PC-3 (cell line): ENCODE measurements at places on chromosomes 12 and 14.

DNA sequence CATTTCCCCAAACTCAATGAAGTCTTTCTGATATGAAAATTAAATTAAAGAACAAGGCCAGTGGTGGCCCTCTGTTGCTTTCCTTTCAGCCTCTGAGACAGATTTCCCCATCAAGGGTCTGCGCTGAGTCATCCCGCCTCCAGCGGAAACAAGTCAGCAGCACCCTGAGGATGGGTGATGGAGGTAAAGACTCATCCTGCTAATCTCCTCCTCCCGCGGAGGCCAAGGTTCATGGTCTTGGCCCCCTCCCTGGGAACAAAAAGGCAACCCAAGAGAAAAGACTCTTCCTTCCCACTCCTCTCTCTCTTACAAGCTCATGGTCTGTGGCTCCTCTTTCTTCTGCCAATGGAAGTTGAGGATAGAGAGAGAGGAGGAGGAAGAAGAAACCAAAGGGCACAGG lies 9.0 kb upstream of the NUMB start:
- DNase-seq: no peak

DNA sequence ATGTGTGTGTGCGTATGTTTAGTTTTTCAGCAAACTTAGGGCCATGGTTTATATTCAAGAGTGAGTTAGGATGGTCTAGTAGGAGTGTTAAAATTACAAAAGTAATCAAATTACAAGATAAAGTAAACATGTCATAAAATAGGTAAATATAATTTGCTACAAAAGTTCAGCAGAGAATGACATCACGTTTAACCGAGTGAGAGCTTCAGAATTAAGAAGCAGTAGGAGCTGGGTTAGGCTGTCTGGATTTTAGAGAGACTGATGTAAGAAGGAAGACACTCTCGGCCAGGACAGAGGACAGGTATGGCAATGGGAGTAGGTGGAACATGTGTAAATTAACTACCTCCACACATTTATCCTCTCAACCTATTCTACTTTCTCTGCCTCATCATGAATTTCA lies 11.6 kb upstream of the MGST1 start:
- no peak for DNase-seq

GRCh38 chr12:109943811-109944210 lies 43.7 kb downstream of the TCHP start:
- DNase-seq: no peak

DNA sequence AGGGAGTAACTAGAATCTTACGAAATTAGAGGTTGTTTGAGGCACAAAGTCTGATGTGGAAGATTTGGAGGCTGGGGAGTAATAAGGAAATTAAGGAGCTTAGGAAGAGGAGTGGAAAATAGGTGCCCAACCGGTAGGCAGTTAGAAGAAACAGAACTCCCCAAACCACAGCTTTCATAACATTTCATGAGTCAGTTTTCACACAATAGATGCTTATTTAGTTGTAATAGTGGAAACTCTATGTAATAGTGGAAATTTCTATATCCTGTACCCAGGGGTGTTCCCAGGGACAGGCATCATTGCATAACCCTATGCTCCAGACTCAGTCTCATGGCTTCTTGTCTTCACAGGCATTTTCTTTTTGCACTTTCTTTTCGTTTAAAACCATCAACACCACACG lies 8.3 kb downstream of the C3AR1 start:
- DNase-seq: no peak

DNA sequence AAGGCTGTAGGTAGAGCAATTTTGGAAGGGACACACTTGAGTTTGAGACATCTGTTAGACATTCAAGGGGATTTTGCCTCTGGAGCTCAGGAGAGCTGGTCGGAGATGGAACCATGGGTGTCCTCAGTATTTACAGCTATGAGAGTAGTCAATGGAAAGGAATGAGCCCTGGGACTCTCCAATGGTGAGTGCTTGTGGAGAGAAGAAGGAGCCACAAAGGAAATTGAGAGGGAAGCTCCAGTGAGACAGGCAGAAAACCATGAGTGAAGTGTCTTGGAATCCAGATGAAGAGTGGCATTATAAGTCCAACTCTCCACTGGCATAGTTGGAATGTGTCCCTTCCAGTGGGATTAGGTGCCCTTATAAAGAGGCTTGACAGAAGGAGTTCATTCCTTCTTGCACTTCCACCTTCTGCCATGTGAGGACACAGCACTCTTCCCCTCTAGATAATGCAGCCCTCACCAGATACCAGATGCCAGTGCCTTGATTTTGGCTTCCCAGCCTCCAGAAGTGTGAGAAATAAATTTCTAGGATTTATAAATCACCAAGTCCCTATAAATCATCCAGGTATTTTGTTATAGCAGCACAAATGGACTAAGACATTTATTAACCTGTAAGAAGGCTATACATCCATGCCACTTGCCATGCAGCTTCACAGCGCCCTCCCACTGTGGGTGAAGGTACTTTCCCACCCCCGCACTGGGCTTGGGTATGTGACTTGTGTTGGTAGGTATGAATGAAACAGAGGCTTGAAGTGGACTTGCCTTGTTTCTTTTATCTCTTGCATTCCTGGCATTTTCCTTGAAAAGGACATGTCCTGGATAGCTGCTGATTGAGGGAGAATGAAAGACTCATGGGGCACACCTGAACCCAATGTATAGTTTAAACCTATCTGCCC lies 27.3 kb downstream of the LLPH start:
- DNase-seq: peak; percentile 13

DNA sequence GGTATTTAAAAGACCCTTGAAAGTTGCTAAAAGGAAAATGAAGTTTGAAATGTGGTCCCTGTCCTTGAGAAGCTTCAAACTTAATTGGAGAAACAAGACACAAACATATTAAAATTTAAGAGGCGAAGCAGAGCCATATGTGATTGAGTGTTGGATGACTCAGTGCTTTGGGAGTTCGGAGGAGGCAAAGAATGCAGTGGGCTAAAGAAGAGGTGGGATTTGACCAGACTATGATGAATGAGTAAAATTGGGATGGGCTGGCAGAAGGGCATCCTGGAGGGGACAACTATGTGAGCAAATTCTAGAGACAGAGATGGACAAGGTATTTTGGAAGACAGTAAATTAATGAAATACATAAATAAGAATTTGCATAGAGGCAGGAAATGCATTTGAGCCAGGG lies 358.6 kb downstream of the EGLN3 start:
- DNase-seq: peak; percentile 31

- no peak for DNase-seq
These were observed 72.0 kb downstream of the ZFC3H1 start for GRCh38 chr12:71591601-71592000.

- DNase-seq: no peak
These were observed 19.3 kb upstream of the ETV6 start for GRCh38 chr12:11630046-11630706.

GRCh38 chr12:88793096-88793495 lies 212.8 kb upstream of the KITLG start:
- peak; percentile 17 for DNase-seq

- no peak for DNase-seq
These were observed 328.0 kb upstream of the TMTC1 start for GRCh38 chr12:30111719-30112118.
